ENCODE measurements at places on chromosomes 5 and 9. TPM values are rescaled to one million over a fixed set of nuclear protein-coding genes. Genes with fewer than 3 reads are reported as not detected.

Gene MPDZ
- total RNA-seq = 43.1 TPM

Gene TAF11L10
- total RNA-seq = not detected

Gene SOWAHA
- 0.52 TPM for total RNA-seq

Gene PCDHB4
- total RNA-seq = 2.7 TPM

Gene CDC20B
- total RNA-seq = not detected

Gene GPX8
- total RNA-seq = 64.4 TPM

DNA sequence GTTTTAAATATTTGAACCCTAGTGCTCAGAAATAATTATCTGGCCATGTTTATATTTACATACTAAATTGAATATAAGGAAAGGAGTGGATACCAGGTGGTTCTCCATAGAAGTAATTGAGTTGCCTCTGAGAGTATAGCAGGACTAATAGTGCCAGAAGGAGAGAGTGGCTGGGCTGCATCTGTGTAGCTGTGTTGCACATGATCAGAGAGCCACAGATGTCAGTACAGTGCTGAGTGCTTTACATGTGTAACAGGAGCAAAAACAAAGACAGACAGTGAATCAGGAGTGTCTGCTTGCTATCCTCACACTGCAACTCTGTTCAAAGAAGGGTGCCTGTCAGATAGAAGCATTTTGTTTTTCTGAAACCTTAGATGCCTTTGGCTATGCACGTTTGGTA is 353.9 kb upstream of the PAPPA start:
- H3K4me3 ChIP-seq = no peak overlapping the region
- no peaks in the 10 kb centered on the region for H3K36me3 ChIP-seq
- no peak for DNase-seq
- no peak overlapping the region for H3K27ac ChIP-seq
- no peaks in the 10 kb centered on the region for H3K4me1 ChIP-seq
- no peaks in the 10 kb centered on the region for H3K27me3 ChIP-seq

DNA sequence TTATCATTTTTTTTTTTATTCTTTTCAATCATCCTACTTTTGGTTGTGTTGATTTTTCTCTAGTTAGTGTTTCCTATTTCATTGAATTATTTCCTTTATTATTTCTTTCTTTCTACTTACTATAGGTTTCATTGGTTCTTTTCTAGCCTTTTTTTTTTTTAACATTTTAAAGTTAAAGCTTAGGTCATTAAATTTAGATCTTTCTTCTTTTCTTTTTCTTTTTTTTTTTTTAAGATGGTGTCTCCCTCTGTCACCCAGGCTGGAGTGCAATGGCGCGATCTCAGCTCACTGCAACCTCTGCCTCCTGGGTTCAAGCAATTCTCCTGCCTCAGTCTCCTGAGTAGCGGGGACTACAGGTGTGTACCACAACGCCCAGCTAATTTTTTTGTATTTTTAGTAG is 43.0 kb upstream of the PPP2CA start:
- no peaks in the 10 kb centered on the region for H3K4me1 ChIP-seq
- peaks cover 4% of the 10 kb centered on the region for H3K36me3 ChIP-seq

- no peak overlapping the region for H3K4me3 ChIP-seq
- no peaks in the 10 kb centered on the region for H3K36me3 ChIP-seq
- H3K27me3 ChIP-seq = no peaks in the 10 kb centered on the region
- no peak overlapping the region for H3K27ac ChIP-seq
- no peaks in the 10 kb centered on the region for H3K4me1 ChIP-seq
- DNase-seq = no peak
Measured at GRCh38 chr5:167639766-167640165, 651.7 kb upstream of the WWC1 start.

DNA sequence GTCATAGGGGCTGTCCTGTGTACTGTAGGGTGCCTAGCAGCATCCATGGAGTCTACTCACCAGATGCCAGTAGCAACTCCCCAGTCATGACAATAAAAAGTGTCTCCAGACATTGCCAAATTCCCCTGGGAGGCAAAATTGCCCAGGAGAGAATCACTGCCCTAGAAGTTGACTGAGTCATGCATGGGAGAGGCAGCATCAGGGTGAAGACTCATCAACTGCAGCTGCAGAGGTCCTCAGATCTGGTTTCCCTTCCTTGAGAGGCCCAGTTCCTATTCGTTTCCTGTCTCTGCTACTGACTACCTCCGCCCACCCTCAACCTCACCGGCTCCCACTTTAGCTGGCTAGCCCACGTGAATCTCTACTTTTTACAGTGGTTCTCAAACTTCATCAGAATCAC is 88.6 kb upstream of the AGXT2 start:
- DNase-seq = no peak
- H3K27me3 ChIP-seq = no peaks in the 10 kb centered on the region
- no peaks in the 10 kb centered on the region for H3K36me3 ChIP-seq
- no peaks in the 10 kb centered on the region for H3K4me1 ChIP-seq

DNA sequence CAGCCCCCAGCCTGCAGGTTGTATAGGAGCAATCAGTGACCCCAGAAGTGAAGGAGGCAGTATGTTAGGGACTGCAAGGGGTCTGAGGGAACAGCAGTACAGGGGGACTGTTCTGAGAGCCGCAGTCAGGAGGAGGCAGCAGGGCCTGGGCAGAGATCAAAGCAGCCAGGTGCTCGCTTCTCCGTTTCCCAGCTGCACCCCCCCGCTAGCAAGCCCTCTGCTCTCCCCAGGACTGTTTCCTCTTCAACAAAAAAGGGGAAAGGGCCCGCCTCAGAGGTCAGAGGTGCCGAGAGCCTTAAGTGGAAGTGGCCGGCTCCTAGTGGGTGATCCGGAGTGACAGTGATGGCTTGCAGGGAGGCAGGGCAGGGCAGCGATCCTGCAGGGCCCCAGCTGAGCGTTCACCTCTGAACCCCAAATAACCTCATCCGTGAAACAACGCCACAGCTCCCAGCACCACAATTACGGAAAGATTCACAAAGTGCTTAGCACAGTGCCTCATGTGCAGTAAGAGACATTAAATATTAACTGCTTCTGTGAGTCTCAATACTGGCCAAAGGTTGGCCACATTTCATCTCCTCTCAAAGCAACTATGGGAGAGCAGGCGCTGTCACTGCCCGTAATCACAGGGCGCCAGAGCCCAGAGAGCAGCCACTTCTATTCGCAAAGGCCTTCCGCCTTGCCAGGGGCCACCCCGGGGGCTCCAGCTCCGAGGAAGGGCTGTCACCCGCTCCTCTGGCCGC is 8.0 kb downstream of the CLPTM1L start:
- H3K27me3 ChIP-seq = no peaks in the 10 kb centered on the region
- no peak for DNase-seq
- H3K4me1 ChIP-seq = no peaks in the 10 kb centered on the region
- peaks cover 35% of the 10 kb centered on the region for H3K36me3 ChIP-seq
- H3K4me3 ChIP-seq = no peak overlapping the region

DNA sequence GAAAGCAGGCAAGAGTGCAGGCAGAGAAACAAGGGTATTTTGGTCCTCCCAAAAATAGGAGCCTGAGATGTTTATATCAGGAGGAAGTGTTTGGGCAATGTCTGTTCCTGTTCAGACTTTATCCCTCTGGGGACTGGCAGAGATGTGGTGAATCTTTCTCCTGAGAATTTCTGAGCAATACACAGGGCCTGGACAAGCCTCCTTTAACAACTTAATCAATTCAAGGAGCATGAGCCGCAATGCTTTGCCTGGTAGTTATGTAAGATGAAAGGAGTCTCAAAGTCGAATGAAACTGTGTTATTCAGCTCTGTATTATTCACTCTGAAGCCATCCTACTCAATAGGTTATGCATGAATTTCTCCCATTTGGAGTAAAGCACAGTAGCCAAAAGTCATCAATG is 365.6 kb downstream of the MAN2A1 start:
- H3K4me3 ChIP-seq = no peak overlapping the region
- H3K36me3 ChIP-seq = no peaks in the 10 kb centered on the region
- H3K27me3 ChIP-seq = no peaks in the 10 kb centered on the region
- no peak overlapping the region for H3K27ac ChIP-seq

- DNase-seq = no peak
- no peaks in the 10 kb centered on the region for H3K36me3 ChIP-seq
- H3K27me3 ChIP-seq = no peaks in the 10 kb centered on the region
- H3K27ac ChIP-seq = no peak overlapping the region
- H3K4me1 ChIP-seq = no peaks in the 10 kb centered on the region
Measured at GRCh38 chr5:19564036-19564435, 424.0 kb downstream of the CDH18 start.

GRCh38 chr9:2565676-2566340 is 55.8 kb upstream of the VLDLR start:
- H3K27ac ChIP-seq = no peak overlapping the region
- H3K4me3 ChIP-seq = no peak overlapping the region
- no peak for DNase-seq
- H3K4me1 ChIP-seq = no peaks in the 10 kb centered on the region

DNA sequence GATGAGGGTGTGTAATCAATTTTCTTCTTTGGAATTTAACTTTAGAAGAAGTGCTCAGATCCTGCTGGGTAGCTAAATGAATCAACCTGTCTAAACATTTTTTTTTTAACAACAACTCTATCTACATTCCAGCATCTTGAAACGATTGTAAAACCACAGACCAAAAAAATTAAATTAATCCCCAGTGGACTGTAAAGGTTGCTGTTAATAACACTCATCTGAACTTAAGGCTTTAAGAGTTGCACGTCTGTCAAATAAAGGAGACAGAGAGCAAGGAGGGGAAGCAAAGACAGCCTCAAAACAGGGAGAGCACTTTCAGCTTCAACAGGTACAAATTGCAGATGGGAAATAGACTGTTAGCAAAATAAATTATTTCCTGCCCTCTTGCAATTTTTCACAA is 548.5 kb downstream of the DTWD2 start:
- H3K4me1 ChIP-seq = peaks cover 10% of the 10 kb centered on the region
- H3K36me3 ChIP-seq = no peaks in the 10 kb centered on the region
- H3K4me3 ChIP-seq = no peak overlapping the region
- no peak for DNase-seq

DNA sequence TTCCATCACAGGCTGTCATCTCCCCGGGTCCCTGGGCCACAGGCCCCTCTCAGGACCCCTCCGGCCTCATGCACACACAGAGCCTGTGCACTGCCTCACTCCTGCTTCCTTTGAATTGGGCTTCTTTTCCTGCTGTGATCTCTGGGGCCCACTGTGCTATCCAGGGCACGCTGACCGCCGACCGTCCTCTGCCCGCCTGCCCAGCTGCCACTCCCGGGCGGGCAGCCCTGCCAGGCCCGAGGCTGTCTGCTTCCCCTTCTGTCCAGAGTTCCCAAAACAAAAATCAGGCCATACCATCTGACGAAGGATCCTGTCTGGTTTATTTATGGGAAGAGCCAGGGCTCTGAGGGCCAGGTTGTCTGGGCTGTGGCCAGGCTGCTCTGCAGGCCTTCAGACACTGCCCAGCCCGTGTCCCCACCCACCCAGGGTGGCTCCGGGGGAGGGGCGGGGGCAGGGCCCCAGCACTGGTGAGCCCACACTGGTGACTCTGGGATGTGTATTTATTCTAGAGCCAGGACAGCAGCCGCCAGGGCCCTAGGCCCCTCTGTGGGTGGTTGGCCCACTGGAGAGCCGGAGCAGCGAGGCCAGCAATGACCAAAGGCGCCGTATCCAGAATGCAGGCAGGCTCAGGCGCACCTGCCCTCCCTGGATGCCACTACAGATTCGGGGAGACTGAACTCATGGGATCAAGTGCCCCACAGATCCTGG is 57.0 kb downstream of the ADAMTS2 start:
- H3K27ac ChIP-seq = no peak overlapping the region
- no peak overlapping the region for H3K4me3 ChIP-seq
- H3K4me1 ChIP-seq = no peaks in the 10 kb centered on the region
- no peak for DNase-seq
- no peaks in the 10 kb centered on the region for H3K36me3 ChIP-seq

DNA sequence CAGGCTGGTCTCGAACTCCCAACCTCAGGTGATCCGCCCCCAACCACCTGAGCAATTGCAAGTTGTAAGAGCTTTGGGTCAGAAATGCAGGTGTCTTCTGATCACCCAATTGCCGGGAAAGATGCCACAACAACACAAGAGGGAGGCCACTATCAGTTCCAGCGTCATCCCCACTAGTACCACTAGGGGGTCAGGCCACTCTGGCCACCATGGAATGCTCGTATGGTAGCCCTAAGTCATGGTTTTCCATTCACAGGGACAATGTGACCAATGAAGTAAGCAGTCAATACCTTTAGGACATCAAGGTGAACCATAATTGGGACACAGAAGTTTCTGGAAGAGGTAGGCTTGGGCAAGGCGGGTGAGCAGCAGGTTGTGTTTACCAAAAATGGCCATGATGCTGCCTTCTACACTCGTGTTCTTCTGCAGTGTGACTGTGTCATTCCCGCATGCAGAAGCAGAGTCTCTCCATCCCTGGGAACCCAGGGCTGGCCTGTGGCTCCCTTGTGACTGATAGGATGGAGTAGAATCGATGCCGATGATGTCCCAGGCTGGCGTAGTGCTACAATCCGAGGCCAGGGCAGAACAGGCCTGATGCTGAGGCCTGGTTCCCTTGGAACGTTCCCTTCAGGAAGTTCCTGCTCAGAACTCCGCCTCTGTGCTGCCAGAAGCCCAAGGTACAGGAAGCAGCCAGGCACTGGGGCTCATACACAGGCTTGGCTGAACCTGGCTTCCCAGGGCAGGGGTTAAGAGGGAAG is 42.2 kb upstream of the ANKRD33B start:
- no peak overlapping the region for H3K27ac ChIP-seq
- DNase-seq = peak; percentile 62
- H3K4me1 ChIP-seq = no peaks in the 10 kb centered on the region
- no peaks in the 10 kb centered on the region for H3K27me3 ChIP-seq

DNA sequence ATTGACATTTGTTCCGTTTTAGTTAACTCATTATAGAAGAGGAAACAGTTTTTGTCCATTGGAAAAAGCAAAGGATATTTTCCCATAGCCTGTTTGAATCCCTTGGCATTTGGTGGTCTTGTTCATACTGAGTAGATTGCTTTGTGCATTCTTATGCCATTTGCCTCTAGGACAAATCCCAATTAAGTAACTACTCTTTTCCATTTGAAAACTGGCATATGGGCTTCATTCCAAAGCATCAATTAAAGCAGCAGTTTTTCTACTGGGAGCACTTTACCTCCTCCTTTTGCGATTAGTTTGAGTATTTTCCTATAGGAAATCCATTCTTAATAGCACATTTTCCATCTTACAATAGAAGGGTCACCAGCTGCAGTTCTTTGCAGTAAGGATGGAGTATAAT is 31.2 kb downstream of the GPR21 start:
- no peak overlapping the region for H3K4me3 ChIP-seq
- no peaks in the 10 kb centered on the region for H3K27me3 ChIP-seq
- no peak for DNase-seq
- H3K27ac ChIP-seq = no peak overlapping the region

- 0 out of 2 replicates have a peak, but pooled peaks cover 3% of the 10 kb centered on the region for H3K4me1 ChIP-seq
- H3K4me3 ChIP-seq = no peak overlapping the region
- H3K36me3 ChIP-seq = no peaks in the 10 kb centered on the region
Measured at GRCh38 chr5:51479840-51480239, 96.6 kb downstream of the ISL1 start.

- H3K4me3 ChIP-seq = no peak overlapping the region
- no peak for DNase-seq
- H3K4me1 ChIP-seq = peaks cover 2% of the 10 kb centered on the region
- H3K27ac ChIP-seq = no peak overlapping the region
- peaks cover 34% of the 10 kb centered on the region for H3K27me3 ChIP-seq
Measured at GRCh38 chr5:139397921-139398320, 3.0 kb upstream of the PROB1 start.
